Activated T-helper 1 cell treated with anti-CD3 and anti-CD28 coated beads, Interleukin-12 subunit alpha, Interleukin-12 subunit beta, Interleukin-2, Interleukin-4 antibody, amounts not matched to agents 30 ng/mL and 10 ng/mL and 1 ng/mL, durations not matched to agents 14 hours and 24 hours and 36 hours (primary cell): ENCODE measurements at places on chromosomes 2 and 18. TPM values are rescaled to one million over a fixed set of nuclear protein-coding genes. Genes with fewer than 3 reads are reported as not detected.
A peak's percentile ranks its signal among the peaks of the same experiment; 100 is the strongest.

DNA sequence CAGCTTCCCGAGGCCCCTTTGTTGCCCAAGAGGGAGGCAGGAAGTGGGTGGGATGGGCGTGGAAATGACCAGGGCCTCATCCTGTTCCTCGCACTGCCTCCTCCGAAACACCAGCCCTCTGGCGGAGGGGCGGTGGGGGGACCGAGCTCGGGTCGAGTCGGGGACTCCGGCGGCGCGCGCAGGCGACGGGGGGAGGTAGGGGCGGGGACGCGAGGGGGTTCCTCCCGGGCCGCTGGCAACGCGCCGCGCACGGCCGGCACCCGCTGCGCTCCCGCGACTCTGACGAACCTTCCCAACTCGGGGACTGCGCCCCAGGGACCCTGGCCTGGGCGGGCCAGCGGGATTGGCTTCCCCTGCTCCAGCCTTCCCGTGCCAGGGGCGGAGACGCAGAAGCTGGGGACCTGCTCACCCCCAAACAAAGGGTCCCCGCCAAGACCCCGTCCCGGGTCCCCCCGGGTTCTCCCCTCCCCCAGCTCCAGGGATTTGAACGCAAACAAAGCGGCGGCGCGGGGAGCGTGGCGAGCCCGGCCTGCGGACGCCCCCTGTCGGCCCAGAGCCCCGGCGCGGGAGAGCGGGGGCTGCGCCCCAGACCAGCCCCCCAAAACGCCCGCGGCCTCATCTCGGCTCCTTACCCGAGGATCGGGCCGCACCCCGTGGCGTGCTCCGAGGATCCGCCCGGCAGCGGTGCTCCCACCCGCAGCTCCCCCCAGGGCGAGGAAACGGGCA lies 1.2 kb downstream of the SEMA4C start:
- DNase-seq, result peak; percentile 52

DNA sequence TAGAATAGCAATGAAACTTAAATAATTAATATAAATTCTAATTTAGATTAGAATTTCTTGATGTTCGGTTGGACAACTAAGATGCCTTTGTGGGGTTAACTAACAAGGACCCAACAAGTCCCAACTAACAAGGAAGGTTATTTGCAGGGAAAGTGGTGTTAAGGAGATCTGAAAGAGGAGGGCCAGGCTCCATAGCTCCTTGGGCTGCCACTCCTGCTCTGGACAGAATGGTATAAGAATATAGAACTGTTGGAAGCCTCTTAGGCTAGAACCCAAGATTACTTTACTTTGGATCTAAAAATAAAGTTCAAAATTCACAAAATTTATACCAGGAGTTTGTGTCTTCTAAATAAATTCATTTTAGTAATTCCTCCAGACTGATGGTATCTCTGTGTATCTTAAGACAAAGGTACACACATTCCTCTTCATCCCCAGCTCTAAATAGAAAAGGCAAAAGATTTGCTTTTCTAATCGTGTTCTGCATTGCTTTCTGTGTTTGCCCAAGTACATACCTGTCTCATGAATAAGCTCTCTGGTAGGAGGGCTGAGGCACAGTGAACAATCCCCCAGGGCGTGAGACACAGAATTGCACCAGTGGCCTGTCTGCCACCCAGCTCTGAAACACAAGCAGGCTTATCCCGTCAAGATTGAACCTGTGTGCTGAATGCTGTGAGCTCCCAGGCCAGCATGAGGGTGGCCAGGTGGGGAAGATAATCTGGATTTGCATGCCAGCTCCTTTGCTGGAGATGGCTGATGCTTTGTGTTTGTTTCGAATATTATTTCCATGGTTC lies 176.0 kb downstream of the ACKR3 start:
- DNase-seq, result no peak

DNA sequence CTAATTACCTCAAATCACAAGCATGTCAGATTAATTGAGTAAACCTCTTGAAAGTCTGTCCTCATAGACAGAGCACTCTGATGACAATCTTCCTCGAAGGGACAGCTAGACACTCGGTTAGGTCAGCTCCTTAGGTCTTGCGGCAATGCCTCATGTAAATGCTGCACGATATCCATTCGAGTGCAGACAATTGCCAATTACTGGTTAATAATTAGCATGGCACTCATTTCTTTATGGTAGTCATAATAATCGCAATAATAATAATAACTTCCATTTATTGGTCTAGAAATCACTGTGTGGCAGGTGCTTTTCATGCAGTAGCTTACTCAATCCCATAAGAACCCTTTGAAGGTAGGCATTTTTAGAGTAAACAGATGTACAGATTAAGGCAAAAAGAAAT lies 44.7 kb upstream of the DSC1 start:
- DNase-seq, result no peak

DNA sequence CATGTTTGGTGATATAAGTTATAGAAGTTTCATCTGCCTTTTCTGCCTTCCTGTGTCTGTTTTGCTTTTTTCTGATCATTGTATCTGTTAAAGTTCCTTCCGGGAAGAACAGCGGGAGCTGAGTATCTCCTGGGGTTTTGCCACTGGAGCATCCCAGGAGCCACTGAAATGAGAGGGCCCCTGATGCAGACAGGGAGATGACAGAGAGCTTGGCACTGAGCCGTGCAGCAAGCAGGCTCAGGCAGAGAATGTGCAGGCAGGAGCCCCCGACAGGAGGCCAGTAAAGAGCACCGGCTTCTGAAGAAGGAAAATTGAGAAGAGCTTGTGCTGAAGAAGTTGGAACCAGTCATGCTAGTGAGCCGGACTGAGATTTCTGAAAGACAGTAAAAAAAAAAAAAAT lies 137.8 kb downstream of the TDRD15 start:
- DNase-seq, result no peak

GRCh38 chr2:178404368-178404767 lies 46.6 kb downstream of the PRKRA start:
- peak; percentile 47 for DNase-seq

DNA sequence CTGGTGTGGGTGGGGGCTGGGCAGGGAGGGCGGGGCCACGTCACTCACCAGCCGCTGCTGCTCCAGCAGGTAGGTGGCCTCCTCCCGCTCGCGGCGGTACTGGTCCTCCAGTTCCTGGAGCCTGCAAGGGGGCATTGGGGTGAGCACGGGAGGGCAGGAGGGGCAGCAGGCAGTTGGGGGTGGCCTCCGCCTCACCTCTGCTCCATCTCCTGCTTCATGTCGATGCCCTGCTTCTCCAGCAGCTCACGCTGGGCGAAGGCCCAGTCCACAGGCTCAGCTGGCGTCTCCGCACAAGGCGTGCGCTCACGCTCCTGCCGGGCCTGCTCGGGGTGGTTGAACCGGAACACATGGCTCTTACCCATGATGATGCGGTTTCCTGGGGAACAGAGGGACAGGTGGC lies 57.0 kb downstream of the KIF1A start:
- no peak for DNase-seq

GRCh38 chr2:202172439-202173211 lies 65.8 kb downstream of the SUMO1 start:
- peak; percentile 25 for DNase-seq

- no peak for DNase-seq
Measured at GRCh38 chr2:212426637-212427412, 111.8 kb downstream of the ERBB4 start.

GRCh38 chr2:197327472-197328098 lies 17.0 kb upstream of the ANKRD44 start:
- DNase-seq, result no peak

- no peak for DNase-seq
Measured at GRCh38 chr2:238379096-238379810, 47.5 kb upstream of the ASB1 start.

GRCh38 chr18:62659698-62660097 lies 55.6 kb upstream of the PHLPP1 start:
- no peak for DNase-seq

- DNase-seq, result peak; percentile 98
Measured at GRCh38 chr2:219229305-219230058, at the start of the genes ANKZF1 and ATG9A. Gene ANKZF1, plus strand, starts transcription at chr2:219229806. Its CDS starts 452 bp downstream, at chr2:219230258. Gene ATG9A, minus strand, starts transcription at chr2:219229636. Its CDS starts 1,612 bp downstream, at chr2:219228024.

GRCh38 chr18:46278481-46279465 lies 174.6 kb downstream of the HAUS1 start:
- no peak for DNase-seq

DNA sequence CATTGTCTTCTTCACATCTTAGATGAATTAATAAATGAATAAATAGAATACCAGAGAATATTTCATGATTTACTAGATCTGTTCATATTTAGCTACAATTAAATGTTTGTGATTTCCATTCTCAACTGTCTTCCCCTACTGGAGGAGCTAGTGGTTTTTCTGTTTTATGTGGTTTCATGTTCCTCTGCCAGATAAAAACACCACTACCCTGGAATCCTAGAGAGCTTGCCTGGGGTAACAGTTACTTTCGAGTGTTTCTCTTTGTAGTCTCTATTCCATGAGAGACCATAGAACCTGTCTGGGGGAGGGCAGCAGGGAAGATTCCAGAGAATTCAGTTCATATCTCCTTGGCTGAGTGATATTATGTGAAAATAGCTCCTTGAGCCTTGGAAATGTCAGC lies 349.2 kb downstream of the INSIG2 start:
- no peak for DNase-seq

DNA sequence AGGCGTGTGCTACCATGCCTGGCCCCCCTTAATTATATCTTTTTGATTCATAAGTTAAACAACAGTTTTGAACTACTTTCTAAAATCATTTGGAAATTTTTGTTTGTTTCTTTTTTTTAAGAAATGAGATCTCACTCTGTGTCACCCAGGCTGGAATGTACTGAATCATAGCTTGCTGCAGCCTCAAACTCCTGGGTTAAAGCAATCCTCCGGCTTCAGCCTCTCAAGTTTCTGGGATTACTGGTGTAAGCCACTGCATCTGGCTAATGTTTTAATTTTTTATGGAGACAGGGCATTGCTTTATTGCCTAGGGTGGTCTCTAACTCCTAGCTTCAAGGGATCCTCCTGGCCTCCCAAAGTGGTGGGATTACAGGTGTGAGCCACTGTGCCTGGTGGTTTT lies 71.5 kb downstream of the BABAM2 start:
- DNase-seq, result no peak

- no peak for DNase-seq
Measured at GRCh38 chr18:70892381-70892780, 603.5 kb downstream of the SOCS6 start.

GRCh38 chr2:216279459-216279858 lies 92.8 kb downstream of the MARCHF4 start:
- no peak for DNase-seq

GRCh38 chr2:63840785-63841253 lies 877 bp upstream of the UGP2 start:
- peak; percentile 97 for DNase-seq

- no peak for DNase-seq
Measured at GRCh38 chr2:100833331-100833730, 13.4 kb downstream of the NPAS2 start.

DNA sequence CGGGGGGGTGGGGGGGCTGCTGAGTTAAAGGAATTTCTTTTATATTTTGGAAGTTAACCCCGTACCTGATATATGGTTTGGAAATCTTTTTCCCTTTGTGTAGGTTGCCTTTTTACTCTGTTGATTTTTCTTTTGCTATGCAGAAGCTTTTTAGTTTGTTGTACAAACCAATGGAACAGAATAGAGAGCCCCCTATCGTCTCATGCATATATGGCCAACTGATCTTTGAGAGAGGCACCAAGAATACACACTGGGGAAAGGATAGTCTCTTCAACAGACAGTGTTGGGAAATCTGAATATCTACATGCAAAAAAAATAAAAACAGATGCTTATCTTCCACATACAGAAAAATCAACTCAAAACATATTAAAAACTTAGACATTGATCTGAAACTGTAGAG lies 647.8 kb upstream of the KLHL29 start:
- DNase-seq, result no peak

- DNase-seq, result no peak
Measured at GRCh38 chr18:42636309-42636708, 479.2 kb downstream of the RIT2 start.

DNA sequence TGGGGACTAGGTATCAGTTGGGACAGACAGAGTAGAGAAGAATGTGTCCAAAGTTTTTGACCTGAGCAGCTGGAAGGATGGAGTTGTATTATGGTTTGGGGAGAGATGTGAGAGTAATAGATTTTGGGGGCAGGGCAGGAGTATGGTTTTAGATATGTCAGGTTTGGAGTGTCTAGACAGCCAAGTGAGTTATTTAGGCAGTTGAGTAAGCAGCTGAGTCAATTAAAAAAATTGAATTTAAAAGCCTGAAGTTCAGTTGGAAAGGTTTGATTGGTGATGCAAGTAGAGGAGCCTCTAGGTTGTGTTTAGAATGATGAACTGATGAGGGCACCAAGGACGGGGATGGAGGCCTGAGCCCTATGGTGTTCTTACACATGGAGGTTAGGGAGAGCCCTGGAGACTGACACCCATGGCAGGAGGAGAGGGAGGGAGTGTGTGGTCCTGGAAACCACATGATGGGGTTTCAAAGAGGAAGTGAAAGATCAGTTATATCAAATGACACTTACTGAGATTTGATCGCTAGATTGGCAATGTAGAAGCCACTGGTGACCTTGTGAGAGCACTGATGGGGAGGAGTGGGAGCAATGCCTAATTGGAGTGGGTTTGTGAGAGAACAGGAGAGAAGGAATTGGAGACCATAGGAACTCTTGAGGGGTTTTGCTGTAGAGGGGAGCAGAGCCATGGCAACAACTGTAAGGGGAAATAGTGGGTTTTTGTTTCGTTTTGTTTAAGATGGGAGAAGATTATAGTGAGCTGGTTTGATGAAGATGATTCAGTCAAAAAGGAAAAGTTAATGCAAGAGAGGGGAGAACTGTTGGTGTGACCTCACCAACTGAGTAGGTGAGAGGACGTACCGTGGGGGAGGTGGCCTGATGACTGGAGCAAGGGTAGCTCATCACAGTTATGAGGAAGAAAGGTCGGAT lies 10.3 kb downstream of the ITGA6 start:
- peak; percentile 17 for DNase-seq

GRCh38 chr2:156649596-156649995 lies 213.4 kb downstream of the GPD2 start:
- DNase-seq, result no peak

DNA sequence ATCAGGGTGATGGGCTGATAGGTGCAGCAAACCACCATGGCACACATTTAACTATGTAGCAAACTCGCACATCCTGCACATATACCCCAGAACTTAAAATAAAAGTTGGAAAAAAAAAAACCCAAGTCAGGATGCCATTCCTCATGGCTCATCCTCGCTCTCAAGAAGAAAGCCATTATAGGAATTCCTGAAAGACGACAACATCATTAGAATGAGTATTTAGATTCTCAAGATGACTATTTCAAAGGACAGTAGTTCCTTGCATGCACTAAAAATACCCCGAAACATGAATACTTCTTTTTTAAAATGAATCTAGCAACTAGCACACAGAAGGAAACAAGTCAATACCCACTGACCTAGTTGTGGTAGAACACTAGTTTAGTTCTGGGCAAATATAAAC lies 285.8 kb upstream of the REV1 start:
- no peak for DNase-seq

APCDD1 gene
- not detected in 2 replicates for total RNA-seq

TUBB8B gene
- total RNA-seq, result not detected in 2 replicates

IL1F10 gene
- total RNA-seq, result not detected in 2 replicates

VAMP8 gene
- 86.1 and 89.6 TPM in 2 replicates for total RNA-seq

UGT1A5 gene
- total RNA-seq, result not detected in 2 replicates

ASAP2 gene
- total RNA-seq, result 0.34 and 1.2 TPM in 2 replicates

C2orf69 gene
- total RNA-seq, result 16.6 and 18.0 TPM in 2 replicates

NEU4 gene
- 0.61 and 0.80 TPM in 2 replicates for total RNA-seq

CNRIP1 gene
- total RNA-seq, result not detected in 2 replicates

EIF2B4 gene
- 53.9 and 55.8 TPM in 2 replicates for total RNA-seq

SLC9A2 gene
- total RNA-seq, result not detected in 2 replicates

CRACDL gene
- 0.13 and 0.32 TPM in 2 replicates for total RNA-seq

CAMKMT gene
- 13.4 and 14.2 TPM in 2 replicates for total RNA-seq

LOXHD1 gene
- not detected in 2 replicates for total RNA-seq
